Breast epithelium (tissue), 4 donors: ENCODE measurements at places on chromosomes 4 and X. TPM values are rescaled to one million over a fixed set of nuclear protein-coding genes. Genes with fewer than 3 reads are reported as not detected.

The USP17L22 gene
- not detected for total RNA-seq

The SPANXB1 gene
- not detected for total RNA-seq

The ZCCHC13 gene
- not detected for total RNA-seq

The SRPX gene
- total RNA-seq: 108 TPM

The NCAPG gene
- total RNA-seq: 0.59 TPM

The TTC29 gene
- total RNA-seq: 0.29 TPM

DNA sequence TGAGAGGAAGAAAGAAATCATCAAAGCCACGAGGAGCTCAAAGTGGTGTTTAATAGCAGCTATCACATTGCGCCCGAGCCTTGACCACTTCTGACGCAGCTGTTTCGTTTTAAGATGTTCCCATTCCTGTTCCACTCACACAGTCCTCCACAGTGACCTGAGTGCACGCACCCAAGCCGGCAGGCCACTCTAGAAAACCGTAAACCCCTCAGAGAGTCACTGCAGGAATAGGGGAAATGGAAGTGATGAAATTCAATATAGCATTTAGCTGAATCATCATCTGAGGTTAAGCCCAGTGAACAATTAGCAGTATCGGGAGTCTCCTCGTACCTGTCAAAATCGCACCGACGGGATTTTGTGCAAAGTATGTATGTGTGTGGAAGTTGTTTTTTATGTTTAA lies 17.9 kb upstream of the HAND2 start:
- DNase-seq: no peak

DNA sequence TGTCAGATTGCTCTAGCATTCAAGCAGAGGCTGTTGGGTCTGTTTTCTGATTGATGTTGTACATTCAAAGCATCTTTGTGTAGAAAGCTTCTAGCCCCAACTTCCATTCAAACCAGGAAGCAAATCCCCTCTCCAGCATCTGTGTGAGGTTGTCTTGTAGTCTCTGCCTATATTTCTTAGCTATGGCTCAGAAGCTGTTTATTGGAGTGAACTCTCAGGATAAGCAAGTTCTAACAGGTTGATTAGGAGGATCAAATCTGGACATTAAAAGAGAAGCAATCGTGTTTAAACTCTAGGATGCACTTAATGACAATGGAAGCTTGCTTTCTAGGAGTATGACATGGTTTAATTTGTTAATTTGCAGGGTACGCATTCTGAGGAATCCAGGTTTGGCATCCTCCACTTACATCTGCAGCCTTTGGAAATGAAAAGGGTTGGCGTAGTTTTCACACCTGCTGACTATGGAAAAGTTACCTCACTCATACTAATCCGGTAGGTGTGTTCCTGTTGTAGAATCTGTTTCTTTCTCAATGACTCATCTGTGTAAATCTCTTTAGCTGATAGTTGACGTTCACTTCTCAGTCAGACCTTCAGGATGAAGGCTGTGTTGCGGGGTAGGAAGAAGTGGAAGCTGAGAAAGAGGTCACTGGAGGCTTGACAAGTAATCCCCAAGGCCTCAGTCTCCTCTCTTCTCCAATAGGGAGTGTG lies 88.0 kb upstream of the TLR2 start:
- DNase-seq: no peak

DNA sequence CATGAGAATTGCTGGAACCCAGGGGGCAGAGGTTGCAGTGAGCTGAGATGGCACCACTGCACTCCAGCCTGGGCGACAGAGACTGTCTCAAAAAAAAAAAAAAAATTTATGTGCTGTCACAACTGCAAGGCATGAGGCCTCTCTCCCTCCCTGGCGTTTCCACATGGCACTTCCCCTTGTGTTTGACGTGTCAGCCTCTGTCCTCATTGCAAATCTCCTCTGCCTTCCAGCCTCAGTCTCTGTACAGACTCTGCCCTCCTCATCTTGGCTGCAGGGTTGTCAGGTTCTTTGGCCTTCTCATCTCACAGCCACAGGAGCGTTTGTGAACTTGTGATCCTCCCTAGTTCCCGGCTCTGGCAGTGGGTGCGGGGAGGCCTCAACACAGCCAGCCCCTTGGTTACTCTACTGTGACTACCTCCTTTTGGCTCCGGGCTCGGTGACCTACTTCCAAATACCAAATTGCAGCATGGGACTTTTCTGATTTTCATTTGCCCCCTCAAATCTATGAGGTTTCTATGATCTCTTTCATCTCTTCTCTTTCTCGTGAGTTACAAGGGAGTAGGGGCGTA lies 250.0 kb downstream of the CBR4 start:
- no peak for DNase-seq

GRCh38 chr4:4427886-4428285 lies 41.0 kb downstream of the NSG1 start:
- no peak for DNase-seq

GRCh38 chr4:77127837-77128621 lies 29.0 kb upstream of the CCNG2 start:
- no peak for DNase-seq

DNA sequence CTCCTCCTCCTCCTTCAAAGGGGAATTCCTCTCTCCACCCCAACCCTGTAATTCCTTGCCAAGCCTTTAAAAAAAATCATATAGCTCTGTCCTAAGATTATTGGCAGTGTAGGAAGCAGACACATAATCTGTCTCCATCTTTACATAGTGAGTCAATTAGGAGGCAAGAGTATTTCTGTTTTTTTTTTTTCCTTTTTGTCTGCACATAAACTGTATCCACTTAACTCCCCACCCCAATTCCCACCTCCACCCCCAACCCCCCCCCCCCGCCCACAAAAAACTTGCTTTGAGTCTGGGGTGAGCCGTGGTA lies 182.5 kb downstream of the RASL11B start:
- DNase-seq: no peak

DNA sequence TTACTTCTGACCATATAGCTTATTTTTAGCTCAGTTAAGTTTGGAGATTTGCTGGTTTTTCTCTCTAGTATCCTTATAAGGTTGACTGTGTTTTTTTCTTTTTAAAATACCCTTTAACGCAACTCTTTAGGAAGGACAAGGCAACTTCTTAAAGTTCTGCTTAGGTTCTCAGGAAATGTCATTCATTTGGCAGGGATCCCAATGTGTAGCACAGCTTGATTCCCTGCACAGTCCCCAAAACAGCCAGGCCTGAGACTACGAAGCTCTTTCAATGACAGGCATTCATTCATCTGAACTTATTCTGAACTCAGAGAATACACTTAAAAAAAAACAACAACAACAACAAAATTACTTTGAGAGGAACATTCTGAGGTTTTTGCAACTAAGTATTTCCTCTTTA lies 1765.8 kb downstream of the PCDH7 start:
- no peak for DNase-seq

DNA sequence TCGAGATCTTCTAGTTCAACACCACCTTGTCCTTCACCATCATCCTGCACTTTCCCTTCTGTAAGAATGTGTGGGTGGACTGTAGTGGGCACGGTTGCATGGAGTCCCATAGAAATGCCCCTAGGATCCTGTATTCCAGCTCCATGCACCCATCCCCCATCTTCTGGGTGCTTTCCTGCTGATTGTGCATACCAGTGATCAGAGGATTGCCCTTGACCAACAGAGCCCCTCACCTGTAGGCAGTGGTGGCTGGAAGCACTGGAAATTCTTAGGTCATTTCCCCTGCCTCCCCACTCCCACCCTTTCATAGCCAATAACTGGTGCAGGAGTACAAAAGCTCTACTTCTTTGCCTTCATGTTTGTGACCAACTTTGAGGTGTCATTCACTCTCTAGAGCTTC lies 213.4 kb upstream of the ARSJ start:
- DNase-seq: no peak

DNA sequence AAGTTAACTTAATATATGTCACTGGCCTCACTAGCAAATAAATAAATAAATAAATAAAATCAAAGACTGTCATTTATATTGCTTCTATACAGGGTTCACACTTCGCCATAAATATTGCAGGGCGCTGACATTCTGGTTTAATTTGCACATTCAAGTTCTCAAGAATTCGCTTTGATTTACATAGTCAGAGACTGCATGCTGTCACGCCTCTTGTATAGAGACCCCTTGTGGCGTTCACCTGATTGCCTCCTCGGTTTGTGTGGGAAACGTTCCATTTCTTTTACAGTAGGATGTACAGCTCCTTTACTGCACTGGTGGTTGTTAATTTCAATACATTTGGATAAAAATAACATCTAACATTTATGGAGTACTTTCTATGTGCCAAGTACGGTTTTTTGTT lies 71.3 kb upstream of the ADGRG2 start:
- DNase-seq: no peak

DNA sequence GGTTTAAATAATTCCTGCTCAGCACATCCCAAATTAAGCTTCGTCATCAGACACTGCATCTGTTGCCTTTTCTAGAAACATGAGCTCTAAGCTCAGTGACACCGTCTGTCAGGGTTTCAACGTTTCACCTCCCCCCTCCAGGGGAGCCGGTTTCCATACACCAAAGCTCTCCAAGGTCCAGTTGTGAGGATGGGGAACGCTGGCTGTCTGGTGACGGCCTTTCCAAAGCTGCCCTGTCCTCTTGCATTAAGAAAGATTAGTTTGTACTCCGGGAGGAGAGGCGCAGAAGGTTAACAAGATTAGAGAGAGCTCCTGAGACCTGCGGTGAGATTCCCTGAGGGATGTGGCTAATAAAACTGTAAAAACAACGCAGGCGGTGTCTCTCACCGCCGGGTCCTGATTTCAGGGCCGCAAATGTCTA lies 43.2 kb downstream of the ASMT start:
- no peak for DNase-seq

DNA sequence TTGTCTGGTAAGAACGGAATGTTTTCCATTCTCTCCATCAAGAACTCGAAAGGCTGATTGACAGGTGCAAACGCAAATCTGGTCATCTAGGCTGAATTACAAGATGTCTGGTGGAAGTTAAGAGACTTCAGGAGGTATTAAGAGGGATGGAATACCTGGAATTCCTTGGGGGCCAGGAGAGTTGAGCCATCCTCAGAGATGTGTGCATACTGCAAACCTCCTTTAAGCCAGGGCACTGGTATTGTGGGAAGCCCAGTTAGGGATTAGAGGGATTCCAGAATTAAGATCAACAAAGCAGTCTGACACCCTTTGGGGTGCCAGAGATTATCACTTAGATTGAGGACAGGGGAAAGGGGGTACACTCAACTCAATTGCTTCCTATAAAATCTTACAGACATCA lies 151.4 kb downstream of the VCX3A start:
- no peak for DNase-seq

DNA sequence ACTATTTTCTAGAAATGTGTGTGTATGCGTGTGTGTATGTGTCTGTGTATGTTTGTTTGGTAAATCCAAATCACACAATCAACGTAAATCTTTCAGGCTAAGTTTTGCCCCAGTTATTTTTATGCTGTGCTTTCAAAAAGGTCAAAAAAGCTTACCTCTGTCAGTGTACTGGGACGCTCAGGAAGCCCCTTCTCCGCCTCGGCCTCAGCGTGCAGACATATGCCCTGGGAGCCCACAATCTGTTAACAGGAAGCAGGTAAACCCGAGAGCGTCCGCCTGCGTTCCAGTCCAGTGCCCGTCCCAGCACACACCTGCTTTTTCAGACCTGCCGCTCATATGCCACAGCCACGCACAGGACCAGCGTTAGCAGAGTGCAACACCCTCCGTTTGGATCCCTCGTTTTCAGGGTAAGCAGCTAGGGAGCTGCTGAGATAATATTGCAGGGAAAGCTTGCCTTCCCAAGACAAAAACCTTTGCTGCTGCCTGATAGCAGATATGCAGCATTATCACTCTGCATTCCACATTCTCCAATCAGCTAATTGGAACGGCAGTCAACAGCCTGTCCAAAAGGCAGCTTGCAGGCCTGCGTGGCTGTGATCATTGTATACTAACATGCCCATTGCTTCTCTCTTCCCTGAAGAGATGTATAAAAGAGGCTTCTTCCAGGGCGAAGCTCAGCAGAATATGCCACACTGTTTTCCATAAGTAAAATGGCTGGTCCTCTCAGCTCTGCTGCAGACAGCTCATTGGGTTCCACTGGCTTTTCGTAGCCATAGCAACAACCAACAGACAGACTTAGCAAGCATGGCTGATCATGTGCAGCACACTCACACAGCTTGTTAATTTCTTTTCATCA lies at the start of gene SORBS2:
Gene SORBS2, minus strand, starts transcription at position 686 of the 856 bp plus-strand sequence. CDS start 121,623 bp downstream, outside the sequence.
- peak; percentile 65 for DNase-seq

DNA sequence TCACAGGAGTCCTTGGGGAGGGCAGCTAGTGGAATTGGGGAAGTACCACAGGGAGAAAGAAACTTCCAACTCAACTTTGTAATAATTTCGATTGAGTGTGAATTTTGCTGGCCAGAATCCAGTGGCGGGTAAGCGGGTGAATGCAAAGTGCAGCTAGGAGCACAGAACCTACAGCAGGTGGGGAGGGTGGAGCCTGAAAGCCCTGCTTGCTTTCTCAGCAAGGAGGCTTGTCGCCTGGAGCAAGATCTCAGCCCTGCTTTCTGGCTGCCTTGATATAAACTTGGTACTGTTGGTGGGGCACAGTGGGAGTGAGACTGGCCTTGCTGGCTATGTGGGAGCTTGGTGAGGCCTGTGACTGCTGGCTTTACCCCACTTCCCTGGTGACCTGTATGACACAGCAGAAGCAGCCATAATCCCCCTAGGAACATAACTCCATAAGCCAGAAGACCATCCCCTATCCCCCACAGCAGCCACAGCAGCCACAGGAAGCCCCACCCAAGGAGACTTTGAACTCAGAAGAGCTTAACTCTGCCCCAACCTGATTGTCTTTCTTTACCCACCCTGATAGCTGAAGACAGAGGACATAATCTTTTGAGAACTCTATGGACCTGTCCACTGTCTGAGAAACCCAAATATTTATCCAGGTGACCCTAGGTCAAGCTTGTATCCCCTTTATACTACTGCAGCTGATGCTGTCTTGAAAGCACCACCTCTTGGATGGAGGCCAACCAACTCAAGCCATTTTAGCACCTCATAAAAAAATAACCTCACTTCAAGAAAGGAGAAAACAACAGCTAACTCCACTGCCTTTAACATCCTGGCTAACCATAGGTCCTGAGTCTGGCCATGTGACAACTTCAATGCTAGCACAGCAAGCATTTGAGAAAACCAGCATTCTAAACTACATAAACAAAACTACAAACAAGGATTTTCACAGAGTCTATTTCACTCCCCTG lies 87.2 kb upstream of the PDE5A start:
- DNase-seq: no peak

GRCh38 chr4:8745005-8745790 lies 126.4 kb downstream of the HMX1 start:
- DNase-seq: no peak
